ENCODE measurements at places on chromosomes 11 and 22.

- no peak for DNase-seq
Measured at GRCh38 chr11:61037441-61038093, 64.7 kb upstream of the CD5 start.

DNA sequence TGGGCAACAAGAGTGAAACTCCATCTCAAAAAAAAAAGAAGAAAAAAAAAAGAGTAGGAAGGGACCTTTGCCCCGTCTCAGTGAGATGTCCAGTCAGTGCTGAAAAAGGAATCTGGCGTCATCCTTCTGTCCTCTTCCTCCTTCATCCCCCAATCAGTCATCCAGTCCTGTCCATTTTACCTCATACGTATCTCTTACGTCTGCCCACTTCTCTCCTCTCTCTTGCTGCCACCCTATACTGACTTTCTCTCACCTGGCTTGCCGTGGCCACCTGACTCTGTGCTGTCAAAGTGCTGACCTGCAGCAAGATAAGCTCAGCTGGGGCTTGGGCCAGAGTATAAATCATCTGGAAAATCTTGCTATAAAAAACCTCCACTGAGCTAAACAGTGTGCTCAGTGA, 13.6 kb downstream of the SEPTIN3 start:
- no peak for DNase-seq

DNA sequence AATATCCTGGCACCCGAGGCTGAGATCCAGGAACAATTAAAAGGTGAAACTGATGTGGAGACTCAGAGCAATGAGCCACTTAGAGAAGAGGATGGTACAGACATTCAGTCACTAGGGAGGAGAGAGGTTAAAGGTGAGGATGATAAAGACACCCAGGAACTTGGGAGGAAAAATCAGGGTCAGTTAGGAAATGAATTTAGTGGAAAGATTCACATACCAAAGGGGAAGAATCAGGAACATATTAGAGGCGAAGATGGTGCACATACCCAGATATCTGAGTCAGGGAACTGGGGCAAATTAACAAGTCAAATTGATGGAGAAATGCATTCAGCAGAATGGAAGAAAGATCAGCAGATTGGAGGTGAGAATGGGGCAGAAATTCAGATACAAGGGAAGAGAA, 4.1 kb upstream of the MEI1 start:
- no peak for DNase-seq

DNA sequence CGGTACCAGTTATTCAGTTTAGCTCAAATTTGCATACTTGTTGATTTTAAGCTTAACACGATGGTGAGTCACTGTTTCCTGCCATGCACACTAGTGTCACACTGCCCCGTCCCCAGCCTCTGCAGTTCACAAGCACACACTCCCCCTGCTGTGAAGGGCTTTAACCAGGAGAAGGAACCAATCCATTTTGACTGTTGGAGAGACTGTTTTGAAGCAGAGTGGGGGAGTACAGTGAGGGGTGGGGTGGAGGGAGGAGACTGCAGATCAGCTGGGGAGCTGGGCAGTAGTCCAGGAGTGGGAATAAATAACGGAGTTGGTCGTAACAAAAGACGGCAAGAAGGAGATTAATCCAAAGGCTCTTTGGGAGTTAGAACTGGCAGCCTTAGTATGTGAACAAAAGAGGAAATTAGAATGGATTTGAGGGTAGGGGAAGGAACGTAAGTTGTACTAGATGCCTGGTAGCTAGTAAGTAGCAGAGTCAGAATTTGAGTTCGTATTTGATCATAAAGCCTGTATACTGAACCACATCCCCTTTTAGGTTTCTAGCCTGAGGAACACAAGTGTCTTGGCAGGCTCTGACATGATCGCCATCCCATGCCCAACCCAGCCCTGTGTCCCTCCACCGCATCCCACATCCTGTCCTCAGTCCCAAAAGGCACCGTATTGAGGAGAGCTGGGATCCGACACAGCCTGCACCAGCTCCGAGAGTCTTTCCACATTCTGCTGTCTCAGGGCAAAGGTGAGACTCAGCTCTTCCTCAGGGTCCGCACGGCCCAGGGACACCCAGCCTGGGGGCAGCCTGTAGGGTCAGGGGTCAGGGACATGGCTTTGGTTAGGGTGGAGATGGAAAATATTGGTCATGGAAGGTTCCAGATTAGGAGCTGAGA, 862 bp downstream of the TPP1 start:
- DNase-seq = no peak

DNA sequence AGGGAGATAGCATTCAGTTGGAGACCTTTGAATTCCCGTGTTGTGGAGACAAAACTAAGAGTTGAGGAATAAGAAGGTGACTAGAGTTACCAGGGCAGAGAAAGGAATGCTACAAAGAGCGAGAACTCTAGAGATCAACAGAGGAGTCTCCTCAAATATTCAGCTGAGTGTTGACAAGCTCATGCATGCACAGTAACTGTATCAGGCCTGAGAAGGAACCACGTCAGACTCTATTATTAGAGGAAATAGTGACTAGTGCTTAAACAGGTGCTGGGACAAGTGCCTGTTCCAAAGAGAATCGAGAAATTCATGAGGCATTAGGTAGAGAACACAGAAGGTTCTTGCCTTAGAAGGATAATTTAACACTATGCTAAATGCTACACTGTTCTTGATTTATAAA, 333.8 kb upstream of the CHORDC1 start:
- DNase-seq = no peak

DNA sequence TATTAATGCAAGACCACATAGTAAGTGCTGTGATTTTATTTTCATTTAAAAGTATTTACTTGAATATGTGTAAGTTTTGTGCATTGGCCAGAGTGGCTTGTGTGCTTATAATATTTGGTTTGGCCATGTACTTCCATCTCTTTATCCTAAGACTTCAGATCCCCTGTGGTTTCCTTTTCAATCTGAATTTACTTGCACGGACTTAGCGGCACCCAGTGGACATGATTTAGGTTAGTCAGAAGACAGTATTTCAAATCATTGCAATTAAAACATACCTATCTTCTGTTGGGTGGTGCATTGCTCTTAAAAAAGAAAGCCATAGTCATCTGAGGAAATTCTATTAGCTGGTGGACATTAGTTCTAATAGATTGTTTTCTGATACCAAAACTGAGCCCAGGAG, 30.7 kb downstream of the PIWIL4 start:
- no peak for DNase-seq

DNA sequence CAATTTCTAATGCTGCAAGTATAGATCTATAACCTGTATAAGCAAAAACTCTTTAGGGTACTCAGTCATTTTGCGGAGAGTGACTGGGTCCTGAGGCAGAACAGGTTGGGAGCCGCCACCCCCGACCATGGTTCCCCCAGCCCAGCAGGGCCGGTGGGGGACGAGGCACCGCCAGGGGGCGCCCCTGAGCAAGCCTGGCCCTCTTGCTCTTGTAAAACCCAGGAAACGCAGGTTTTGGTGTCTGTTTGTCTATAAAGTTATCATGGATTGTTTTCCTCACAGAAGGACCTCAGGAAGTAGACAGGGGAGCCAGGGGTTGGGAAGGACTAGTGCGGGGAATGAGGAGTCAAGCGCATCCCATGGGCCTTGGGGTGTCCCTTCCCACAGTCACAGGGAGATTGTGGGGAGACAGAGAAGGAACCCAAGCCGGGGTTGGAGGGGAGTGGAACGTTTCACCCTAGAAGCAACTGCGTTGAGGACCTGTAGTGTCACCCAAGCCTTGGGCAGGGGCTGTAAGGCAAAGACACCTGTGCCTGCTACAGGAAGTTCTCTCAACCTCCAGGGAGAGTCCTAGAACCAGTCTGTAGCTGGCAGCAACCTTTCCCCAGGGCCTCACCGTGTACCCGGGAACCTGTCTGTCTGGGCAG, 26.4 kb downstream of the KCTD17 start:
- DNase-seq = peak; percentile 46

GRCh38 chr22:50696799-50697561, 24.4 kb downstream of the SHANK3 start:
- DNase-seq = peak; percentile 68

- DNase-seq = no peak
Measured at GRCh38 chr22:28406246-28406645, 273.4 kb downstream of the TTC28 start.

DNA sequence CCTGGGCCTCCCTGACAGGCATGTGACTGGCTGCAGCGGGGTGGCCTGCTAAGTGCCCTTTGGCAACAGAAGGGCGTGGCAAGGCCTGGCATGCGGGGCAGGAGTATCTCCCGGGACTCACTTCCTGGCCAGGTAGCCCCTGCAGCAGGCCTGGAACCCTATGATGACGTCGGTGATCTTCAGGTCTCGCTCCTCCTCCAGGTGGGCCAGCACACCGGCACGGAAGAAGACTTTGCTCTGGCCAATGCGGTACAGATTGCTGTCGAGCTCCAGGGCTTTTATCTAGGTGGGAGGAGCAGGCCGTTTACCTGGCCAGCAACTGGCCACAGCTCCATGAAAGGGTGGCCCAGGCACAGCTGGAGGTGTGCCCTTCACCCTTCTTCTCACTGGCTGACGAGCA, 50.9 kb downstream of the APOL1 start:
- no peak for DNase-seq

GRCh38 chr11:69241844-69242243, 52.1 kb upstream of the MYEOV start:
- no peak for DNase-seq
